ENCODE measurements at places on chromosomes 4 and X. TPM values are rescaled to one million over a fixed set of nuclear protein-coding genes. Genes with fewer than 3 reads are reported as not detected.

The SPANXA1 gene
- not detected for total RNA-seq

The CYSLTR1 gene
- total RNA-seq: 2.5 TPM

The APLN gene
- 1.8 TPM for total RNA-seq

The FGF2 gene
- 9.4 TPM for total RNA-seq

All from lung (tissue), 17 donors.